ENCODE measurements at places on chromosomes 5 and 9.

- DNase-seq = no peak
Measured at GRCh38 chr5:180589771-180590542, 1.3 kb downstream of the SCGB3A1 start.

- no peak for DNase-seq
Measured at GRCh38 chr9:135275571-135276289, 188.3 kb downstream of the OLFM1 start.

- no peak for DNase-seq
Measured at GRCh38 chr5:68818057-68818695, 275.6 kb upstream of the SLC30A5 start.

GRCh38 chr9:101399643-101399970, 956 bp downstream of the ZNF189 start:
- DNase-seq = no peak

DNA sequence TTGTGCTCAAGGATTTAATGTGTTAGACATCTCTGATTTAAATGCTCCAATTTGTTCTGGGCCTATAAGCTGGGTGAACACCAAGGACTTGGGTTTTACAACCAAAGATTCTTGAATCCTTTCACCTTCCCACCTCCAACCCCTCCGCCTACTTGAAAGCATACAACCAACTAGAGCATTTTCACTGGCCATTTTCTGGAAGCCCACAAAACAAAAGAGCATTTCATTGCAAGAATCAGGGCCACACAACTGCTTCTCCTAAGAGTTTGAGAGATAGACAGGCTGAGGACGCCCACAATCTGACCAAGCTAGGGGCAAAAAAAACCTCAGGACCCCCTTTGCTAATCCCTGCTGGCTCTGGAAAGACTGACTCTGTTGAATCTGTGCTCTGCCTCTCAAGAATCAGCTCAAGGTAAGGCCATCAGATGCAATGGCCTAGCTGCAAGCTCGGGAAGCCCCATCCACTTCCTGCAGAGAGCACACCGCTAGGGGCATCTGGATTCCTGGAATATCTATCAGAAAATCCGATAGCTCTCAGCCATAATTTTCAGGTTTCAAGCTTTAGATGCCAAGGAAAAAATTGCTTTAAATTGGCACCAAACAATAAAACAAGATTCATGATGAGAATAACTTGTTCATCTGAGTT, 57.7 kb downstream of the RETREG1 start:
- DNase-seq = no peak

DNA sequence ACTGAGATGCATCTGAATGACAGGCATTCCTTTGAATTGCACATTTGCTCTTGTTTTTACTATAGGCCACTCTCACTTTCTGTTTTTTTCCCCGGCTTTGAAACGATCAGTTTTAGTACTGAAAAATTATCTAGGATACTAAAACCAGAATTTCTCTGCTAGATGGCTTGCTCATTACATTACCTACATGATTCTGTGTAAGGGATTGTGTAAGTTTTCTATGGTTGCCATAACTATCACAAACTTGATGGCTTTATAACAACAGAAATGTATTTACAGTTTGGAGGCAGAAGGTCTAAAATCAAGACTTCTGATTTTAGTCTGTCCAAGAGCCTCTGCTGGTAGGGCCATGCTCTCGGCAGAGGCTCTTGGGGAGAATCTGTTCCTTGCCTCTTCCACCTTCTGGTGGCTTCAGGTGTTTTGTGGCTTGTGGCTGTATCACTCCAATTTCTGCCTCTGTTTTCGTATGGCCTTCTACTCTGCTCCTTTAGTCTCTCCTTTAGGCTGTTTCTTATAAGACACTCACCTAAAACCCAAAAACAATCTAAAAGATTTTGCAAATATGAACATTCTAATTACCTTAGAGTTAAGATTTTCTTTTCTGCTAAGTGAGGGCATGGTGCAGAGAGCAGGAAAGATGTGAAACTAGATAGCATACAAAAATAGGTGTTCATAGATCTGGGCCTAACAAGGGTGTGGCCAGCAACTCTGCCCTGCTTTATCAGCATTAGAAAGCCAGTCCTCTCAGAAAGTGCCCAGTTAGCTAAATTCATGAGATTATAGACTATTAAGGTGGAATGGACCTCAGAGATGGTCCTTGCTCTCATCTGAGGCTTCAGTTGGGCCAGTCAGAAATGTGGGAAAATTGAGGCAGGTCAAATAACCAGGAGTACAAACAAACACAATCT, 93.3 kb upstream of the CDKN2B start:
- DNase-seq = no peak

GRCh38 chr5:116365006-116365496, 209.6 kb downstream of the SEMA6A start:
- no peak for DNase-seq

GRCh38 chr5:174335682-174336364, 290.3 kb downstream of the NSG2 start:
- no peak for DNase-seq

DNA sequence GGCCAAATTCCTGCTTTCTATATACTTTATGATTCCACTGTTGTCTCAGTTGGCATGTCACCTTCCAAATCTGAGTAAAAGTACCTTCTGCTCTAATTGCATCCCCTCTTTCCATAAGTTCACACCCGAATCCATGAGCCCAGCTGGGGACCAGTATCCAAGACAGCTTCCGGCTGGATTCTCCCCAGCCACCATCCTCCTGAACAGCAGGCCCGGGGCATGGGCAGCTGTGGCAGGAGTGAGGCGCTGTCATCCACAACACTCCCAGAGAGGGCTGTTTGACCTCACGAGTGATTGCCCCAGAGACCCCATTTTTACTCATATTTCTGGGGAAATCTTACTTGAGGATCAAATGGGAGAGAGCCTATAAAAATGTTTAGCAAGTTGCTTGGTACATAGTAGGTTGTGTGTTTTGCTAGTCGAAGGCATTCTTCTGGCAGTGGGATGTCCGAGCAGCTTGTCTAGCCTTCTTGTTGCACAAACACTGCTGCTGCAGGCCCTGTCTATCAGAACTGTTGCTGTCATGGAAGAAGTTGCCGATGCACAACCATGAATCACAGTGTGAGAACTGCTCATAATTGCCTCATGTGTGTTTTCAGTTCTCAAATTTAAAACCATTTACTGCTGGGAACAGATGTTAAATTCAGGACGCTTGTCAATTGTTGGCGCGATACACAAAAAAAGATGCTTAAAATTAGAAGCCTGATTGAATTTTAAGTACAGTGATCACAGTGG, 93.8 kb downstream of the HSPA4 start:
- DNase-seq = no peak

GRCh38 chr9:84499969-84500582, 159.5 kb upstream of the SLC28A3 start:
- DNase-seq = no peak

DNA sequence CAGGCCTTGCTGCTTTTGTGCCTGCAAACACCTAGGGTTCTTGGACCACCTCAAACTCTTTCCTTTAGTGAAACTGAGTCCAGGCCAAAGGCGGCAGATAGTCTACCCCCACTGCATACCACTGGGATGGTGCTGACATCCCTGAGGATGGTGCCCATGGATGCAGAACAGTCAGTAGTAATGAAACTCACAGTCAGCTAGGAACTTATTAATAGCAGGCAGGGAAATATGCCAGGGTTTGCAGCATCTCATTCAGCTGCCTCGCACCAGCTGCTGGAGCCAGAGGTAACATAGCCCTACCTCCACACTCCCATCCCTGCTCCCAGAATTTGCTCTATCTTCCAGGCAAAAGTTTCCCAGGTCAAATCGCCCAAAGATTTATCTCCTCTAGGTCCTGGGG, 189.1 kb downstream of the SREK1 start:
- no peak for DNase-seq

DNA sequence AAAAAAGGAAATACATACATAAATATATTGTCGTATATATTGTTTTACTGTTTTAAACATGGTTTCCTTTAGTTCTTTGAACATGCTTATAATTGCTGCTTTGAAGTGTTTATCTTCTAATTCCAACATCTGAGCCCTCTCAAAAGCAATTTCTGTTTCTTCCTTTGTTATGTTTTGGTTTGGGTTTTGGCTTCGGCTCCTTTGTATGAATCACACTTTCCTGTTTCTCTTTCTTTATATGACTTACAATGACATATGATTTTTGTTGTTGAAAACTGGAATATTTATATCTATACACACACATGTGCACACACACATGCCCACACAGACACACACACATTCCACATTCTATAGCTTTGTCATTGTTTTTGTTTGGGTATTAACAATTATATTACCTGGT, 1206.7 kb downstream of the CDH12 start:
- no peak for DNase-seq

DNA sequence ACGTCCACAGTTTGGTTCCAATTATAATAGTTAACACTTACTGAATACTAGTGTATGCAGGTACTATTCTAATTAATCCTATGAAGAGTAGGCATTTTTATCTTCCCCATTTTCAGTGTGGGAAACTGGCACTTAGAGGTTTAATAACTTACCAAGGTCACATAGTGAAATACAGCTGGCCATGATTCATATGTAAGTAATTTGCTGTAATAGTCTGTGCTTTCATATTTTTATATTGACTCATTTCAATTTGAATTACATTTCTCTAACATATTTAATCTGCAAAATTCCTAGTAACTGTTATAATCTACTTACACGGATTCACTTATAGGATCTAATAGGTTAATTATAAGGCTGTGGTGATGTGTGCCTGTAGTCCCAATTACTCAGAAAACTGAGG, 19.4 kb downstream of the CCNH start:
- no peak for DNase-seq

DNA sequence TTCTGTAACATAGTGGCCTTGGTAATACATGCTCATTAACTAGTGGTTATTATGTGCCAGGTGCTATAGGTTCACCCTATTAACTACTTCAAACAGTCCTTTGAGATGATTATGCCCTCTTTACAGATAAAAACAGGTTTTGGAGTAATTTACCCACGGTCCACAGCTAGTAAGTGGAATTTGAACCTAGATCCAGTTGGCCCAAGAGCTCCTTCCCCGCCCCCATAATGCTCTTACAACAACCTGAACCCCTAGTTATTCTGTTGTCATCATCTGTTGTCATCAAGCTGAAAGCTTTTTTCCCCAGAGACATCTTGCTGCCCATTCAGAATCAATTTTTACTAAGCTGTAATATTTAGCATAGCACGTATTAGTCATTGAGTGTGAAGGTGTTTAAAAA, 23.2 kb downstream of the XPA start:
- no peak for DNase-seq

DNA sequence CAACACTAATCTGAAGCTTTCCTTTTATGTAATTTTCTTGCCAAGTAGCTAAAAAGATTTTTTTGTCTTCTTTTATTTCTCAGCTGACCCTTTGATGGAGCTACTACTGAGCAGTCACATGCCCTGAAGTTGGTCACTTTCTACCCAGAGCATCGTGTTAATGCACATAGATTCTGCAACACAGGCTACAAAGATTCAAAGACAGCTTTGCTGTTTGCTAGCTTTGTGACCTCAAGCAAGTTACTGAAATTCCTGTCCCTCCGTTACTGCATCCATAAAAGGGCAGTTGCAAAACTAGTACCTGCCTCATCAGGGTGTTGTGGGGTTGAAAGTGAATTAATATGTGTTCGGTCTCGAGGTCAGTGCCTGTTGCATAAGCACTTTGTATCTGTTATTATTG, 179.9 kb downstream of the GAS1 start:
- DNase-seq = no peak

DNA sequence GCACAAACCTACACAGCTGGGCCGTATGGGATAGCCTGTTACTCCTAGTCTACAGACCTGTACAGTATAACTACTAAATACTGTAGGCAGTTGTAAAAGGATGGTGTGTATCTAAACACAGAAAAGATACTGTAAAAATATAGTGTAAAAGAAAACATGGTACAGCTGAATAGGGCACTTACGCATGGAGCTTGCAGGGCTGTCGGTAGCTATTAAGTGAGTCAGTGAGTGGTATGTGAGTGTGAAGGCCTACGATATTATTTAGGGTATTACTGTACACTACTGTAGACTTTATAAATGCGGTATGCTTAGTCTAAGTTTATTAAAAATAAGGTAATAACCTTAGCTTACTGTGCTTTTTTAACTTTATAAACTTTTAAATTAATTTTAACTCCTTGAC, 1.2 kb downstream of the ZCCHC9 start:
- no peak for DNase-seq

DNA sequence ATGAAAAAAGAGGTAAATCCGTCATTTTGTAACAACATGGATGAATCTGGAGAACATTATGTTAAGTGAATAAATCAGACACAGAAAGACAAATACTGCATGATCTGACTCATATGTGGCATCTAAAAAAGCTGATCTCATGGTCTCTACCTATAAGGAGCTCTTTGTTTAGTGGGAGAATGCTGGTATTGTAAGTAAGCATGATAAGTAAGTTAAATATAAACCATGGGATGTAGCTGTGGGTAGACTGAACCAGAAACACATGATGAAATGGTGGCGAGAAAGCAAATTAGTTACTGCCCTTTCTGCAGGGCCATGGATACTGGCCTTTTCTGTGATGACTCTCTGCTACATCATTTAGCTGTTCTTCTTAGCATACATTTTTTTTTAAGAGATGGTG, 66.4 kb upstream of the RUSC2 start:
- DNase-seq = no peak

- DNase-seq = no peak
Measured at GRCh38 chr9:135579889-135580660, 18.5 kb downstream of the PAEP start.

- no peak for DNase-seq
Measured at GRCh38 chr9:130030651-130031127, 12.3 kb downstream of the FNBP1 start.

DNA sequence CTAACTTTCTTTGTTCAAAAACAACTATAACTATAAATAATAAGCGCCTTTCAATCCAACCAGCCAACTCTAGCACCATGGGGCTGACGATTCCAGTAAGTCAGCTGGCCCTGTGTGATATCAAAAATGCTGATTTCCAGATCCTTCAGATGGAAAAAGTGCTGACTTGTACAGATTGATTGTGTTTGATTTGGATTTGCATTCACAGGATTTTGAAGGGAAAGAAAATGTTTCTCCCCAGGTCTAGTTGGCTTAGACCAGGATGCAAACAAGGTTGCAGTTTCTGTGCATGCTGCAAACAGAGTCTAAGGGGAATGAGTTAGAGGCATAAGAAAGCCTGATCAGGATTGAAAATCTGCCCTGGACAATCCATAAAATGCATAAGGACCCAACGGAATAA, 68.9 kb downstream of the SLC1A3 start:
- no peak for DNase-seq

GRCh38 chr5:2254406-2254805, 371.7 kb upstream of the IRX4 start:
- no peak for DNase-seq
